ENCODE measurements at places on chromosomes 4 and X.

- no peak for DNase-seq
These were observed 45.9 kb downstream of the PDGFRA start for GRCh38 chr4:54274795-54275665.

DNA sequence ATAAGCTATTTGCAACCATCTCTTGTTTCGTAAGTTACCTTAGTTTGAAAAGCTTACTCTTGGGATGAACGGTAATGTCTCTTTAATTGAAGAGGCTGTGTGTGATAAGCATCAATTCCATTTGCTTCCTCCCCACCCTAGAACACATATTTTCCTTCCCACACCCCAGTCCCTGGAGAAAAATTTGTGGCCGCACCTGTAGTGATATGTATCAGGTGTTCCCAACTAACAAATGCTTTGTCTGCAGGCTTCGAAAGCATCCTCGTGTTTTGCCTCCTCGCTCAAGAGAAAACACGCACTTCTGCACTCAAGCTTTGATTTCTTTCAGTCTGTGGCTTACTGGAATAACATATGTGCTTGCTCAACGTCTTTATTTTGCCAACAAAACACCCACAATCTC, 143.8 kb upstream of the OTUD4 start:
- DNase-seq = no peak

- peak; percentile 69 for DNase-seq
These were observed 28.2 kb upstream of the HUWE1 start for GRCh38 chrX:53714580-53715345.

- no peak for DNase-seq
These were observed 48.0 kb upstream of the HDAC8 start for GRCh38 chrX:72620550-72621145.

- DNase-seq = no peak
These were observed 1368.2 kb downstream of the STIM2 start for GRCh38 chr4:28228561-28229491.

DNA sequence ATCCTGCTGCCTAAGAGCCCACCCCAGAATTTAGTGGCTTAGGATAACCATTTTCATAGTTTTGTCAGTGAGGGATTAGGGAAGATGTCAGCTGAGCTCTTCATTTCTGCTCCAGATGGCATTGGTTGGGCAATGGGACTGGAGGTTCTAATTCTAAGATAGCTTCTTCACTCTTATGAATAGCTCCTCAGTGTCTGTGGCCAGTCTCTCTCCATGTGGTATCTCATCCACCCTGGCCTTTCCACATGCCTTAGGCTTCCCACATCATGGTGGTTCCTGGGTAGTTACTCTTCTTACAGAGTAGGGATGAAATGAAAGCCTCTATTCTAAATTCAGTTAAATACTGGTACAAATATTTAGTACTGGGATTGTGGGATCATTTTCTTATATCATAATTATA, 31.3 kb downstream of the REPS2 start:
- DNase-seq = no peak

- DNase-seq = peak; percentile 52
These were observed 104.7 kb downstream of the MAML3 start for GRCh38 chr4:140049024-140049848.

- no peak for DNase-seq
These were observed 273.3 kb downstream of the ANK2 start for GRCh38 chr4:113322736-113323135.

- DNase-seq = no peak
These were observed 87.5 kb downstream of the NSUN7 start for GRCh38 chr4:40837094-40837870.

DNA sequence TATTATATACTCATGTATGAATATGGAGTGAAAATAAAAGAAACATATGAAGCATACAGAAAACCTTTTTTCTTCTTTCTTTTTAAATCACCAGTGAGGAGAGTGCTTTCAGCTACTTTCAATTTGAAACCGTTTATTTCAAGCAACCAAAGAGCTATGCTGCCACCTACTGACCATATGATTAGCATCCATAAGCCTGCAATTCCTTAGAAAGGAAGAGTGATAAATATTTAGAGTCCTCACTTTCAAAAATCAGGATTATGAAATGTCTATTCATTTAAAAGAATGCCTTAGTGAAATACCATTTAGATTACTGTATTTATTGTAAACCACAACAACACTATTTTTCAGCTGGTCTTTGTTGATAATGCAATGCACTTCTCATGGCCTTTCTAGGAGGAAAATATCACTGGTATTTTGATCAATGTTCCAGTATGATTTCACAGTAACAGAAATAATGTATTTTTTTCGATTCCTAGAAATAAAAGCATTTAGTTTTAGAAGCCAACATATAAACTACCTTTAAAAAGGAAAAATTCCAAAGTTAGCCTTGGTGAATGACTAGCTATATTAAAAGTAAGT, 667.6 kb downstream of the PCDH18 start:
- no peak for DNase-seq

DNA sequence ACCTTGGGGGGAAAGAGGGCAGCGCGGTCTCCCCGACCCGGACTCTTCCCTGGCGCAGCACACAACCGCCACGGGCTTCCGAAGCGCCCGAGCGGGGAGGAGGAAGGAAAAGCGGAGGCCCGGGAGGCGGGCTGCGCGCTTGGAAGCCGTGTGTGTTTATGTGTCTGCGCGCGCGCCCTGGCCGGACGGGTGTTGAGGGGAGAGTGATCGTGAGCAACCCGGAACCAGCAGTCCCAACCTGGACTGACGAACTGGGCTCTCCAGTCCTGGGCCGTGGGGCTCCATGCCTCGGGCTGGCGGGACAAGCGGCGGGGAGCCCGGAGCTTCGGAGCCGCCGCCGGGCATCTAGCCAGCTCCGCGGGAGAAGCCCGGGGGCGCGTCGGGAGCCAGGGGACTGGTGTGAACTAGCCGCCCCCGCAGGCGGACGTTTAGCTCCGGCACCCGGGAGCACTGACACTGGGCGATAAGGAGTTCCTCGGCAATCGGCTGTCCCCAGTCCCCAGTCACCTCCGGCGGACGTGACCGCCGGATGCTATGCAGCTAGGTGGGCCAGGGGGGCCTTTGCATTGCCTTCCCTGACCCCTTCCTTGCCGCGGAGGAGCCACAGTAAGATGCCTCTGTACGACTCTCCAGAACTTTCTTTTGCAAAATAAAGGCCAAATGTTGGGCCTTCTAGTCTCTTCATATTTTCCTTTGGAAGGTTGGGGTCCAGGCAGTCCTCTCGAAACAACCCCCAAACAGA, 74.8 kb upstream of the BCOR start:
- DNase-seq = no peak

DNA sequence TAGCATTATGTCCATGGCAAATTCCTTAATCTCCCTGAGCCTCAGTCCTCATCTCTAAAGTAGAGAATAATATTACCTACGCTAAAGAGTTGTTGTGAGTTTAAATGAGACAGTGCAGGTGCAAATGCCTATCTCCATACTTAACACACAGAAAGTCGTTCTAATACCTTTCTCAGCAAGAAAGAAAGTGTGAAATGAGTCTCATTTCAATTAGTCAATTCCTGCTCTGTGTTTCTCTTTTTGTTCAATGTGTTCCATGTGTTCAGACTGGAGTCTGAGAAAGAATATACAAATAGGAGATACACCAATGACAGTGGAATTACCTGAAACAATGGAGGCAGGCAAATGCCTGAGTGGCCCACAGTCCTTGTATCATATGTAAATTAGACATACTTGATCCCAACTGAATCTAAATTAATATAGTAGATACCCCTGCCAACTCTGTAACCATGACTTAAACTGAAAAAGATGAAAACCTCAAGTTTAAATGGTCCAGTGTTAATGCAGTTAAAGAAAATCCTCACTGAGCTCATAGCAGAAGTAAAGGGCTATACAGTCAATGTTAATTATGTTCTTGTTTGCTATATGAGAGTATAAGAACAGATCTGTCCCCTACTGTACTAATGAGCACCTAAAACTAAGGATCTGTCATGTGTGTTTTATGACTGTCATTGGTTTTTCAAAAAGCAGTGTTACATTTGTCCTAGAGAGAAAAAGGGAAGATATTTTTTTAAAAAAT, 68.2 kb downstream of the GPC3 start:
- no peak for DNase-seq

DNA sequence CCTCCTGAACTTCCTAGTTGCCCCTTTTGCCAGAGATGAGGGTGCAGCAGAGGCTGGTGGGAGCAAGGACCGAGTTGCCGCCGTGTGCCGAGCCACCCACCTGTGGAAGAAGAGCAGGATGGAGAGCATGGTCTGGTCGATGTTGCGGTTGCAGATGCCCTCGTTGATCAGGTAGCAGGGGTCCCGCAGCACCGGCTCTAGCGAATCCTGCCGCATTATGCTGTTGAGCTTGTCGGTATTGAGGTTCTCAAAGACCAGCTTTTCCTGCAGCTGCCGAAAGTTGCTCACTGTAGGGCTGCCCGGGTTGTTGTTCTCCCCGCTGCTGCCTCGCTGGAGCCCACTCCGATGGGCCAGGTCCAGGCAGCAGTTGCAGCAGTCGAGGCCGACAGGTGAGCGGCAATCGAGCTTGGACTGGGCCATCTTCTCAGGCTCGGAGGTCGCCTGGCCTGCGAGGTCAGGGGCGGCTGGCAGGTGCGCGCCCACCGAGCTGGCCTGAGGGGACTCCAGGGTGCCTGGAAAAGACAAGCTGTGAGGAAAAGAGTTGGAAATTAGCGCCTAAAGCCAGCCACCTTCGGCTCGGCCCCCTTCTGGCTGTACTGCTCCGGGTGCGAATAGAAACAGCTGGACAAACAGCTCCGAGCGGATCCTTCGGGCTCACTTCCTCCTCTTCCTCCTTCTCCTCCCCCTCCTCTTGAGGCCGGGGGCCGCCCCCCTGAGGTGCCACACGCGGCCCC, 420 bp downstream of the TSC22D3 start:
- no peak for DNase-seq

DNA sequence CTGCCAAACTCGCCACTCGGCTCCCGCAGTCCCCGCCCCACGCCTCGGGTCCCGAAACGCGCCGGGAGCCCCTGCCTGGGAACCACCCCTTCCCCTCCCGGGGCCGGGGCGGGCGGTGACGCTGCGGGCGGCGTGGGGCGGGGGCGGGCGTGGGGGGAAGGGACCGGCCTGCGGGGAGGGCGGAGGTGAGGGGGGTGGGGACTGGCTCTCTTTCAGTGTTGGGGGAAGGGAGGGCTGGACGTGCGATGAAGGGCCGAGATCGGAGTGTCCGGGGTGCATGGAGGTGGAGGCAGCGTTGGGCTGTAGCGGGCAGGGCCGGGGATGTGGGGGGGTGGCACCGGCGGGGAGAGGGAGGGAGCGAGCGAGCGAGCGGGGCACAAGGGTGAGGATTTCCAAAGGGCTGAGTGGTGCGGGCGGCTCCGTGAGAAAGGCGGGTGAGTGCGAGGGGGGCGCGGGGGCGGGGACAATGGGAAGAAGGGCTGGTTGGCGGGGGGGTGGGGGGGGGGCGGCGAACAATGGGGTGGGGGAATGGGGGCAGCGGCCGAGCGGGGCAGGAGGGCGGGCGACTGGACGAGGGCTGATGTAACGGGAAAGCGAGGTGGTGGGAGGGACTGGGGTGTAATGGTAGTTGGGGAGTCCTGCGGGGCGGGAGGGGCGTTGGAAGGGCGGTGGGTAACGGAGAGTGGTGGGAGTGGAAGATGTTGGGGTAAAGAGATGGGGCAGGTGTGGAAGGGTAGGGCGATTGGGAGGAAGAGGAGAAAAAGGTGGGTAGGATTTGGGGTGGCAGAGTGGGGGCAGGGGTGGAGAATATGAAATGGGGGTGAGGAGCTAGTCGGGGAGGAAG, 578 bp downstream of the DCUN1D4 start:
- DNase-seq = no peak

DNA sequence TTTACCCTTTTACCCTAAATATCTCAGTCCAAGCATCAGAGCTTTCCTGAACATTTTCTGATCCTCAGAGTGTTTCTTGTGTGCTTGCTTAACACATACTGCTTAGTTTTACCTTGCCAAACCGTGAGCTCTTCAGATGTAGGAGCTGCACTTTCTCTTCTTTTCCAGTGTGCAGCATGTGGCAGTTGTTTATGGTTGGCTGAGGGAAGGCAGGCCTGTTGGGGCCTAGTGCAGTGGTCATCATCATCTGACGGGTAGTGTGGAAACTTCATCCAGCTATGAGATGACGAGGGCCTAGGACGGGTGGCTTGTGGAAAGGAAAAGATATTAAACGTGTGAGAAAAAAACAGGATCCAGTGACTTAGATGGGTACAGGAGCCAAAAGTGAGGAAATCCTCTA, 21.5 kb downstream of the VBP1 start:
- no peak for DNase-seq

DNA sequence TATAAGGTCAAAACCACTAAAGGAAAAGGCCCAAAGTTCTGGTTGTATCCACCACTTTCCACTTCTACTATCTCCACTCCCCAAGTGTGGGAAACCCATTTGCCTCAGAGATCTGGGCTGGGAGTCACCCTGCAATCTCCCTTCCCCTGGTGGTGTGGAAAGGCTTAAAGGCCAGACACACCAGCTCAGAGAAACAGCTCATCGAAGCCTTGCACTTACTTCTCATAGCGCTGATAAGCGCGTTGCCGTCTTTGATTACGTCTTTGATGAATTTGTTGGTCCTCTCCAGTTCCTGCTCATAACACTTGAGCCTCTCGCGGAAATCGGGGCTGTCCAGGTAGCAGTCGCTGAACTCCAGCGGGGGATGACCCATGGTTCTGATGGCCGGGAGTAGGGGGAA, 647 bp downstream of the OPHN1 start:
- no peak for DNase-seq

- DNase-seq = no peak
These were observed 672.2 kb downstream of the TRAM1L1 start for GRCh38 chr4:116413222-116413621.

GRCh38 chr4:88818631-88819470, 121.2 kb upstream of the NAP1L5 start:
- DNase-seq = no peak

GRCh38 chr4:151206241-151207005, 70.5 kb upstream of the PRSS48 start:
- no peak for DNase-seq

GRCh38 chr4:32199639-32200038, 1479.5 kb downstream of the PCDH7 start:
- no peak for DNase-seq

- no peak for DNase-seq
These were observed 162.0 kb upstream of the GATB start for GRCh38 chr4:151922811-151923210.

- DNase-seq = no peak
These were observed 34.6 kb upstream of the DIAPH2 start for GRCh38 chrX:96650023-96650422.

- DNase-seq = no peak
These were observed 932.7 kb downstream of the FAT4 start for GRCh38 chr4:126247409-126247808.

GRCh38 chrX:138856881-138857604, 145.5 kb upstream of the FGF13 start:
- DNase-seq = no peak

DNA sequence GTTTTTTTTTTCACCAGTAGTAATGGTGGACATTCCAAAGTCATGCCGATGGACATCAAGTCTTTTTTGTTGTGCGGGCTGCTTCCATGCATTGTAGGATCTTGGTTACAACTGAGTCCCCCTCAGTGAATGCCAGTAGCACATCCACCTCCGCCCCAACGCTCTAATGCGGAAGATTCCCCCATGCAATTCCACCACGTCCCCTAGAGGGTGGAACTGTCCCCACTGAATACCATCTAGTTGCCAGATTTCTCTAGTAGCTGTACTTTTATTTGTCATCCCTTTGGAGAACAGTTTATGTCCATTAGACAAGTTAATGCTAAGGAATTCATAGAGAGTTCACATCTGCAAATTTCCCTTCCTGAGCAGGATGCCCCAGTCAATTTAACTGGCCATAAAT, 6.7 kb downstream of the SHISA3 start:
- no peak for DNase-seq

- DNase-seq = no peak
These were observed 297.2 kb upstream of the AADAT start for GRCh38 chr4:170386971-170387370.

- DNase-seq = no peak
These were observed 33.7 kb upstream of the ADH7 start for GRCh38 chr4:99468889-99469288.
